Stimulated activated CD4-positive, alpha-beta T cell treated with anti-CD3 and anti-CD28 coated beads, Interleukin-12 subunit alpha, Interleukin-12 subunit beta, amount 100 ng/mL, for 24 hours (primary cell): ENCODE measurements at places on chromosomes 6 and 20.

DNA sequence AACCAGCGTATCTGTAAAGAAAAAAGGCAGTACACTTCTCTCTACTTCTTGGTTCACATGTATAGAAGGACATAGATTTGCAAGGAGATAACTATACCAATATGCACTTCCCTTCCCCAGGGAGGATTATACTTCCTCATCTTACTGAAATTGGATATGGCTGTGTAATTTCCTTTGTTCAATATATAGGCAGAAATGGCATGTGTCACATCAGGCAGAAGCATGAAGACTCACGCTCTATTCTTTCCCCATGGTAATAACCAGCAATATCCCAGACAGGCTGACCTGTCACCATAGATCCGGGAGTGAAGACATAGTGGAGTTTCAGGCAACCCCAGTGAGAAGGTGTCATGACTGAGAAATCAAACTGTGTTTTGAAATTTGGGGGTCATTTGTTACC lies 518.3 kb downstream of the KIF16B start:
- no peak for DNase-seq

DNA sequence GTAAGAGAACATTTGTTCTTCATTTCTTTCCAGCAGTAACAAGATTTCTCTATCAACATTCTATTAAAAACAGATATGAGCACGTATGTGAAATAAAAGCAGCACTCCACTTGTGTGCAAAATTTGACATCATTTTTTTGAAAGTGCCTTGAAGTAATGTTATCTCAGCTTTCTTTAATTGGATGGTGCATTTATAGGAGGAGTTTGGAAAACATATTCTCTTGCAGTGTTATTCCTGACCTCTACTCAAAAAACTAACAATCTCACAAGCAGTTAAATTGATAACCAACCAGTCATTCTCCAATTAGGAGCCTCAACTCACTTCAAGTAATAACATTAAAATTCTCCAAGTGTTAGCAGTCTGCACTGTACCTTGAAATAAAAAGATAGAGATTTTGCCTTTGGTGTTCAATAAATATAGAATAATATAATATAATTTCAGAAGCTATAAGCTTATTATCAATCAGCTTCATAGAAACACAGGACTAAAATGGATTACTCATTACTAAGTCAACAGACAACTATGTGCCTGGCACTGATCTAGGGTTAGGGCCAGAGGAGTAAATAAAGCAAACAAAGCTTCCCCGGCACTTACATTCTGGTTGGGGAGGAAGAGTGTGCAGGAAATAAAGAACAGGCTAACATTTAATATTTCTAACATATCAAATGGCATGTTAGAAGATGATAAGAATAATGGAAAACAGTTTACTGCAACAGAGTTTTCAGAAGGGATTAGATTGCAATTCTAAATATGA lies 149.0 kb upstream of the SGK1 start:
- DNase-seq: no peak

- no peak for DNase-seq
Observed at GRCh38 chr20:9015984-9016324, 52.9 kb upstream of the PLCB4 start.

GRCh38 chr20:50058662-50059402 lies 54.1 kb downstream of the UBE2V1 start:
- no peak for DNase-seq

- DNase-seq: no peak
Observed at GRCh38 chr6:146876271-146877151, 277.7 kb downstream of the ADGB start.

- no peak for DNase-seq
Observed at GRCh38 chr6:15518878-15519277, 143.9 kb downstream of the DTNBP1 start.

DNA sequence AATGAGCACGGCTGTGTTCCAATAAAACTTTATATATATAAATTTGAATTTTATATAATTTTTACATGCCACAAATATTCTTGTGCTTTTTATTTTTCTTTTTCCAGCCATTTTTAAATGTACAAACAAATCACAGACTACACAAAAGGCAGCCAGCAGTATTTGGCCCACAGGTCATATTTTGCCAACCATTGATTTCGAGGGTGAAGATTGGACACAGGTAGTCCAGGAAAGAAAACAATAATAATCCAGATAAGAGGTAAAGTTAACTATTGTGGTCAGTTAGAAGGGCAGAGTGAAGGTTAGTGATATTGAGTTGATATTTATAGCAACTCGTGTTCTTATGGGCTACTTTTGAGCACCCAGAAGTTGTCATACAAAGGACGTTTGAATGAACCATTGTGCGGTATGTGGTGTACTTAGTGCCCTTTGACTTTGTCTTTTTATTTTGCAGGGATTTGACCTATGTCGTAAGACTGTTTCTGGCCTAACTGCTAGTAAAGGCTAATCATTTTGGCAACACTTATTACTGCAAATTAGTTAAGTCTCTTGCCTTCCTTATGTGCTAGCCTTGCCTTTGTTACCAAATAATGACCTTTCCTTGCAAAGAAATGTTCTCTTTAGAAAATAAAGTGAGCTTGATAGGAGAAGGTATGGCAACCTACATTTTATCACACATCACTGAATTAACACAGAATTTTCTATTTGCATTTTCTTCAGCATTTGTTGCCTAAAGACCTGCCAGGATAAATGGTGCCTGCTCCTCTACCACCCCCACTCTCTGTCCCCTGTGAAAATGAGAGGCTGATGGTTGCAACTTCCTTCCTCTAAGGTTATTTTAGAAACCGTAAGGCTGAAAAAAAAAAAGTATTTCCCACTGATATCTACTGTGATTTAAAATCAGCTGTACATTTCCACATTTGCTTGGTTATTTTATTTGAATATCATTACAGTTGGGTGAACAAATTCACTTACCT lies 493.9 kb upstream of the SOX4 start:
- no peak for DNase-seq

DNA sequence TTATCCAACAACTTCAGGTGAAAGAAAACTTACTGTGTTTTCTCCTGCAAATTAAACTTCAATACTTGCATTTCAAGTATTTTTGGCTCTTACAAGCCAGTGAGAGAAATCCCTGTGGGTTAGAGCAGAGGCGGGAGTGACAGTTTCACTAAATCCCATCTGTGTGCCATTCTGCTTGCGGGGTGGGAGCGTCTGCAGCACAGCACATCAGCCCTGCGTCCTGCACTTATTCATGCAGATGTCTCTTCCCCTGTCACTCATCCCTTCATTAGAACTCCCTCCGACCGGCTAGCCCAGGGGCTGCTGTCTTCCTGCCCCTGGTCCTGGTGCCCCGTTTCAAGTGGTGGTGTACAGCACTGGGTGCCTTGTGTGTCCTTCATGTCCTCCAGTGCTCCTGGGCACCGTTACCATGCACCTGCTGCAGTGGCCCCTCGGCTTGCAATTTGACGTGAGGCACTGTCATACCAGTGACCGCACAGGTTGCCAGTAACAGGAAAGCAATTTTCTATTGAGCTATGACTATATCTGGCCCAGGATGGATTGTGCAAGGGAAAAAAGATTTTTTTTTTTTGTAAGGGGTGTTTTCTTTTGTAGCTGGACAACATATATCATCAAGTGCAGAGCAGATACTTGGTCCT lies 59.4 kb downstream of the INSM1 start:
- no peak for DNase-seq

DNA sequence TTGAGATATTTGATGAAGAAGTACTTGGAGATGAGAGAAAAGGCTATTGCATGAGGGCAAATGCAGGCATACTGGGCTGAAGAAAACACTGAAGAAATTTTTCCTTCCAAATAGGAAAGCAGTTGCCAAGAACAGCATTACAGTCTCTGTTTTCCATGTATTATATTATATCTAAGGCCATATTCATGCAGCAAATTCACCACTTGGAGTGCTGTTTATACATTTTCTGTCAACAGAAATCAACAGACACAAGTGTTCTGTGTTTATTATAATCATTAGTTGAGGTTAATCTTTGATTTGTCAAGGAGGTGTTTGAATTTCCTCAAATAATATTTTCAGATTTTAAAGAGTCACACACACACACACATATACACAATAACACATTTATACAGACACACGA lies 268.8 kb upstream of the PLCB4 start:
- no peak for DNase-seq

GRCh38 chr6:106546261-106546690 lies 83.0 kb downstream of the RTN4IP1 start:
- no peak for DNase-seq

DNA sequence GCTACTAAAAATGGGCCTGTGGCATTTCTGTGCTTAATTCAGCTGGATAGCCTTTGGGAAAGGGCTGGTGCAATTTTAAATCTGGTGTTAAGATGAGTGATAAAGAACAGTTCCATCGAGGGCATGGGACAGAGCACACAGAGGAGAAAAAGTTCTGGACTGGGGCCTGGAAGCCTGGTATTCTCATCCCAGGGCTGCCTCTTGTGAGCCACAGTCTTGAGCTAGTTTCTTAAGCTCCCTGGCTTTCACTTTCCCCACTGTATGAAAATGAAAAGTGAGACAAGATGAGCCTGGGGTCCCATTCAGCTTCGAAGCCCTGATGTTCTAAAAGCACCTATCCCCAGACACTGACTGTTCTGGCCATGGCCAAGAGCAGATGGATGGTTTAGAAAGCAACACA lies 14.3 kb upstream of the LAMA4 start:
- no peak for DNase-seq

GRCh38 chr6:74602206-74602605 lies 603.6 kb downstream of the COL12A1 start:
- DNase-seq: no peak

- no peak for DNase-seq
Observed at GRCh38 chr20:14829906-14830305, 492.5 kb upstream of the FLRT3 start.

DNA sequence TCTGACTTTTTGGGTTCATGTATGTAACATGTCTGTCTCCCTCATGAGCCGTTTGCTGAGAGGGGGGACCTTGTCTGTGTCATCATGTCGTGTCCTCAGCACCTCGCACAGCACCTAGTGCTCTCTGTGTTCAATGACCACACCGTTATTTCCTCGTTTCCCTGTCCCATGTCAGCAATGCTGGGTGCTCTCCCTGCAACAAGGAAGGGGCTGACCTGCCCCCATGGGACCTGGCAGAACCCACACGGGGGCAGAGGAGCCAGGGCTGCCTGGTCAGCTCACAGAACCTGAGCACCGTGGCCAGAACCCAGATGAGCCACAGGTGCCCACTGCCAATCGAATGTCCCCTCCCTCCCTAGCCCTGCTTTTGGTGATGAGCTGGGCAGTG lies 7.3 kb downstream of the ADA start:
- DNase-seq: no peak

DNA sequence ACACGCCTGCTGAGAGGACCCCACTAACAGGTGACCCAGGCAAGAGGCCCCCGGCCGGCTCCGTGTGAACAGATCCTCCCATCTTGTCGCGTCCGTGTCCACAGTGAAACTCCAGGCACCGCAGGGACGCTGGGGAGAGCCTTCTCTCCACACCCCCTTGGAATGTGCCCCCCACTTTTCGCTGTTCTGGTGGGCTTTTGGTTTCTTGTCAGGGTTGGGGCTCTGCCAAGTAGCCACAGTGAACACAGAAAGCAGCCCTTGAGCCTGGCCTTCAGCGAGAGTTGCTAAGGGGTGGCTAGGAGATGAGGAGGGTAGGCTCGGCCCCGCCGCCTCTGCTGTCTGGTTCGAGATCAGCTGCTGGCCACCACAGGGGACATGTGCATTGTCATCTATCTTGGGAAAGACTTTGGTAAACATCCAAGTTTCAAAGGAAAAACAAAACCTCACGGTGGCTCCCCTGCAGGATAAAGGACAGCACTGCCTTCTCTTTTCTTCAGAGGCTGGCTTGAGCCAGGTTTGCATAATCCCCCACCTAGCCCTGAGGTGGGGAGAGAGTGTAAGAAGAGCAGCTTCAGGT lies 22.7 kb downstream of the SYNDIG1 start:
- DNase-seq: no peak

GRCh38 chr6:37916675-37917074 lies 97.1 kb downstream of the ZFAND3 start:
- no peak for DNase-seq

- DNase-seq: no peak
Observed at GRCh38 chr6:38852215-38852614, 137.1 kb downstream of the DNAH8 start.

DNA sequence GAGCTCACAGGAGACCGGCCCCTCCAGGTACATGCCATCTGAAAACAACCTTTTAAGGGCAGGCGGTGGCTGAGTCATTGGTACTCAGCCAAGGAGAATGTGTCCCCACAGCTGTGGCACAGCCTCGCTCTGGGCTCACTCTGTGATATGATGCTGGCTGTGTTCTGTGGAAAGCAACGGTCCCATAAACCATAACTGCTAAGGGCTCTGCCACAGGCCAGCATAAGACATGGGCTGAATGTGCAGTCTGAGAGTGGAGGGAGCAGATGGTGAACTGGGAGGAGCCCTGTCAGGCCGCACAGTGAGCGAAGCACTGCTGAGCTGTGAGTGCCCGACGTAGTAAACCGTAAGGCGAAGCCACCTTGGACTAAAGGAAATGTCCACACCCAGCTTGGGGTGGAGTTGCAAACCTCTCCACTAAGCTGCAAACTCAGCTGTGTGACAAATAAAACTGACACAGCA lies 375.8 kb downstream of the THBS2 start:
- DNase-seq: no peak

DNA sequence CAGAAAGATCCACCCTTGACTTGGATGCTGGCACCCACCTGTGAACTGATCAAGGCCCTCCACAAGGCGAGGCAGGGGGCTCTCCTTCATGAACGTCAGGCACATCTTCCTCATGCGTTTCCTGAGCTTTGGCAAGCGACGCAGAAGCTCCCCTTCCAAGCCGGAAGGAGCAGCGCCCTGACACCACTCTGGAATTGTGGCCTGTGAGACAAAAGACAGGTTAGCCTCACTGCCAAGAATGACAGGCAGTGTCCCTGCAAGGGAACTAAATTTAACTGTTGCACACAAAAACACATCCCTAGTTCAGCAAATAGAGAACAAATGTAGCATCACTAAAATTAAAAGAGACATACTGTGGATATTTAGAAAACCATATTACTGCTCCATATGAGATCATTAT lies 42.0 kb upstream of the LYRM2 start:
- no peak for DNase-seq

- DNase-seq: no peak
Observed at GRCh38 chr6:12716298-12716916, at the start of gene PHACTR1. Gene PHACTR1 (plus strand): TSS chr6:12716767.

- no peak for DNase-seq
Observed at GRCh38 chr6:168343239-168344150, 23.9 kb upstream of the DACT2 start.
